Esophagus squamous epithelium (tissue), 5 donors: ENCODE measurements at places on chromosomes 11 and 22.

GRCh38 chr11:33545931-33546330 is 154.7 kb downstream of the C11orf91 start:
- no peak for DNase-seq

DNA sequence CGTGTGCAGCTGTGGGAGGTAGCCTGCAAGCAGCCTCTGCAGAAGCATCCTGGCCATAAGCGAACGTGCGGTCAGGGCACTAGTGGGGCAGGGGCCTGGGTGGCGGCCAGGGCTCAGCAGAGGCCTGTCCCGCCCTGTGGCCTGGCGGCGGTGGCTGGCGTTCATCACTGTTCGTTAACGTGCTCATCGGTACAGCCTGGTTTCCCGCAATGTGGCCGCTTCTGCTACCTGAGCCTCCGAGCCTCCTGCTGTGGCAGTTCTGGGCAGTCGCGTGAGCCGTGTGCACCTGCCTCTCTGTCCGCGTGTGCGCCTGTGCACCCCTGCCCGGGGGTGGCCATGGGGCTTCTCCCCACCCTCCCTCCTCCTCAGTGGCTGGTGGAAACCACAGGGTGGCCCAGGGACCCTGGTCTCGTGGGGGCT is 117.9 kb downstream of the KCNQ1OT1 start:
- no peak for DNase-seq

DNA sequence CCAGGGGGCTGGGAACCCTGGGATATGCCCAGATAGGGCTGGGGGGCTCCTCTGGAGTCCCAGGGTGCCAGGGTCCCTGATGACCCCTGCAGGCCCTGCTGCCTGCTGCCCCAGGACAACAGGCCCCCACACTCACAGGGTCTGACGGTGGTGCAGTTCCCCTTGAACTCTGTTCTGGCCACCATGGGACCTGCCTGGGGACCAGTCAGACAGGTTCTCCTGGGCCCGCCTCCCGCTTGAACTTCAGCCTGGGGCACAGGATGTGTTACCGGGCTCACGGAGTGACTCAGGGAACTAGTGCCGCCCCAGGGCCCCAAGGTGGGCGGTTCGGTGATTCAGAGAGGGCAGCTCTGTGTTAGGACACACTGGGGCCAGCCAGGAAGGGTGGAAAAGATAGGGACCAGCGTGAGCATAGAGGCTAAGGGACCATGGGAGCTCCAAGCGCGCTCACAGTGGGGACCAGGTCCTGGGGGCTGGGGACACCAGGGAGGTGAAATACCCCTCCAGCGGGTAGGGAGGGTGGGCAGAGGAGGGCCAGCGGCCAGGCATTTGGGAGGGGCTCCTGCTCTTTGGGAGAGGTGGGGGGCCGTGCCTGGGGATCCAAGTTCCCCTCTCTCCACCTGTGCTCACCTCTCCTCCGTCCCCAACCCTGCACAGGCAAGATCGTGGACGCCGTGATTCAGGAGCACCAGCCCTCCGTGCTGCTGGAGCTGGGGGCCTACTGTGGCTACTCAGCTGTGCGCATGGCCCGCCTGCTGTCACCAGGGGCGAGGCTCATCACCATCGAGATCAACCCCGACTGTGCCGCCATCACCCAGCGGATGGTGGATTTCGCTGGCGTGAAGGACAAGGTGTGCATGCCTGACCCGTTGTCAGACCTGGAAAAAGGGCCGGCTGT is 21.5 kb upstream of the TXNRD2 start:
- DNase-seq: no peak

- no peak for DNase-seq
These were observed 967.5 kb downstream of the NTM start for GRCh38 chr11:132337819-132338416.

DNA sequence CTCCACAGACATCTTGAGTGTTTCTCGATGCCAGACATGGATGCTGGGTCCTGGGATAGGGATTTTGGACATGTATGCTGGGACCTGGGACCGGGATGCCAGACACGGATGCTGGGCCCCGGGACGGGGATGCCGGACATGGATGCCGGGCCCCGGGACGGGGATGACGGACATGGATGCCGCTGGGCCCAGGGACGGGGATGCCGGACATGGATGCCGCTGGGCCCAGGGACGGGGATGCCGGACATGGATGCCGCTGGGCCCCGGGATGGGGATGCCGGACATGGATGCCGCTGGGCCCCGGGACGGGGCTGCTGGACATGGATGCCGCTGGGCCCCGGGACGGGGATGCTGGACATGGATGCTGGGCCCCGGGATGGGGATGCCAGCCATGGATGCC is 97.1 kb upstream of the NNMT start:
- DNase-seq: no peak

GRCh38 chr11:14635546-14635945 is 8.1 kb upstream of the PDE3B start:
- no peak for DNase-seq

GRCh38 chr11:133694701-133695100 is 150.6 kb downstream of the SPATA19 start:
- DNase-seq: no peak

DNA sequence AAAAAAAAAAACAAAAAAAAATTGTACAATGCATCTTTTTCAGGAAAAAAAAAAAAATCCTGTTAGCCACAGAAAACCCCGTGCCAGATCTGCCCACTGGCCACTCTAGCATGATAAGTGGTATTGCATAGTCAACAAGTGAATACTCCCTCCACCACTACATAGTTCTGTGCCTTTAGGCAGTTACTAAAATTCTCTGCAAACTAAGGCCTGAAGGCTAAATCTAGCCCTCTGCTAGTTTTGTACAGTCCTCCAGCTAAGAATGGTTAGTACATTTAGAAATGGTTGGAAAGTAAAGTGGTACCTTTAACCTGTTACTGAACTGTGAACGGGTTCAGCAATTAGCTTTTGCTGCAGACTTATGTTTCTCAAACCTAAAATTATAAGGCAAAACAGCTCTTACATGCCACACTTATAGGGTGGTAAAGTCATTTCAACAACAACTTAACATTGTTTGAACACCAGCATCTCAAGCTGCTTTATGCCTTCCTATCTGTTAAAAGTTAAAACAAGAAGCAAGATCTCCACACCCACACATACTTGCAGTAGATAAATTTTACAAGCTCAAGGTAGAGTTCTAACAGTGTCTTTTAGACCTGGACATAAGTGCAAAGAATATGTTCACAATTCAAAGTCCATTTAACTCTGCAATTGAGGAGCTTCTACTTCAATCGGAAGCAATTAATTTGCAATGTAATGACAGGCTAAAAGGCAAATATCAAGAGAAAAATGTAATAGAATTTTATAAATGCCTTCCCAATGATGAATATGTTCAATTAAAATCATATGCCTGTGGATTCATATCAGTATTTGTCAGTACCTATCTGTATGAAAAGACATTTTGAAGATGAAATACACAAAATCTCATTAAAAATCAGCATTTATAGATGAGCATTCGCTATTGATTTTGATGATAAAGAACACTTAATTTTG is 7.3 kb downstream of the C11orf71 start:
- no peak for DNase-seq

GRCh38 chr11:41954034-41954433 is 494.6 kb upstream of the LRRC4C start:
- no peak for DNase-seq

DNA sequence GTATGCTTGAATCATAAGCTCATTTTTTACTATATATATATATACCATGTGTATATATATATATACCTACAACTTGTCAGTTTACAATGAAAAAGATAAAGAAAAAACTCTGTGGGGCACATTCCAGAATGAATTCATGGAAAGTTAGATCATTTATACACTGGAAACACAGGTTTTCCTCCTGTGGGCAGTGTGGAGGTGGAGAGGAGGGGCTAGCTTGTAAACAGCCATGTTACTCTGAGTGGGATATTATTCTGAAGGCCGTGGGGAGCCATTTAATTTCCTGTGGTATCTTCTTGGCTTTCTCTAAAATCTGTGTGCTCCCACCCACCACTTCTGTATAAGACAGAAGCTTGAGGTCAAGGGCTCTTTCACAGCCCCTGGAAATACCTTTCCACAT is 273.4 kb upstream of the MTNR1B start:
- no peak for DNase-seq

DNA sequence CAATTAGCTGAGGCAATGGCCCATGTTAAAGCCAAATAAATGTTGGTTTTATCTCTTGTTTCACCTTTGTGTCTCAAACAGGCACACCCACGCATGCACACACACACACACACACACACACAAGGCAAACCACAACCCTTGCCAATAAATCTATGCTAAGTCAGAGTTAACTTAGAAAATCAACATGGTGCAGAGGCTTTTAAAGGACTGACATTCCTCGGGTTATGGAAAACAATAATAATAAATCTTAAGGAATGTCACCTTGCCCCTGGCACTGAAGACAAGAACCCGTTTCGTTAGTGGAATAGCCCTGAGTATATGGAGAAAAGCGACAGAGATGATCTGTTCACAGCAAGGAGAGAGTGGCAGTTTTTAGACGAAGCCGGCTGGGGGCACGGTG is 326.3 kb downstream of the NTM start:
- no peak for DNase-seq

- no peak for DNase-seq
These were observed 32.8 kb downstream of the ARHGAP20 start for GRCh38 chr11:110679323-110679975.

DNA sequence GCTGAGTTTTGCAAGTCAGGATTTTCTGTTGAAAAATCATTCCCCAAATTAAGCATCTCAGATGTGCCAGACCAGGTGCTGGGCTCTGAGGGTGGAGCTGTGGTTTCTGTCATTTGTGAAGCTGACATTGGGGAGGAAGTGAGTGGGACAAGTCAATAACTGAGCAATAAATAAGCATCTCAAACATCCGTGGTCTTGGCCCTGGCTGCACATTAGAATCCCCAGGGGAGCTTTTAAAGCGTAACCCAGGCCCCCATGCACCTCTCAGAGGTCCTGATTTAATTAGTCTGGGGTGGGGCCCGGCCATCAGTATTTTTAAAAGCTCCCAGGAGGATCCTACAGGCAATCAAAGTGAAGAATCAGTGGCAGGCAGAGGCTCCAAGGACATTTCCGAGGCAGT is 420.0 kb downstream of the MN1 start:
- no peak for DNase-seq

DNA sequence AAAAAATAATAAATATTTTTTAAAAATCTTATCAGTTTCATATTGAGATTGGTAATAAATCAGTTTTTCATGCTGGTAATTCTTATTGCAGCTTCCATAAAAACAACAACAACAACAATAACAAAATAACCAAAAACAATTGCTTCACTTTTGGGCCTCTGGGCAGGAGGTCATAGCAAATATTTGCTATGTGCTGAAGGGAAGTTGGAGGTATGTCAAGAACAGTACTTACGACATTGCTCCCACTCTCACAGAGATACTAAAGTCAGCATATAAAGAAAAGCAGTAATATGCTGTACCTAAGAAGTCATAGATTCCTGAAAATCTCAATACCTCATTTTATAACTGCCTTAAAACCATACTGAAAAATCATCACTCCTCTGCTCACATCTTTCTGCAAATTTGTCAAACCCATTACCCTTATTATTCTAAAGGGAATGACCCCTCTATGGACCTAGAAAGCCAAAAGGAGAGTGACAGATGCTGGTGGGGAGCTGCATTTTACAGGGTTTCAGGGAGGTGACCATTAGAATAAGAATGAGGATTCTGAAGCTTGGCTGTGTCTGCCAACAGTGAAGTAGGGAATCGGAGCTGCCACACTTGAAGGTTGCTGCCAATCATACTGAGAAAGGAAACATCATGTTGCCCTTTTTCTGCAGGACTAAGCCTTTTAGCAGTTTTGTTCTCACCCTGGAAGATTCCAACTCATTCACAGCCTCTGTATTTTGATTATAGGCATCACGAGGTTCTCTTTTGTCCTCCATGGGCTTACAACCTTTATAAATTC is 742.9 kb downstream of the LRRC4C start:
- no peak for DNase-seq

DNA sequence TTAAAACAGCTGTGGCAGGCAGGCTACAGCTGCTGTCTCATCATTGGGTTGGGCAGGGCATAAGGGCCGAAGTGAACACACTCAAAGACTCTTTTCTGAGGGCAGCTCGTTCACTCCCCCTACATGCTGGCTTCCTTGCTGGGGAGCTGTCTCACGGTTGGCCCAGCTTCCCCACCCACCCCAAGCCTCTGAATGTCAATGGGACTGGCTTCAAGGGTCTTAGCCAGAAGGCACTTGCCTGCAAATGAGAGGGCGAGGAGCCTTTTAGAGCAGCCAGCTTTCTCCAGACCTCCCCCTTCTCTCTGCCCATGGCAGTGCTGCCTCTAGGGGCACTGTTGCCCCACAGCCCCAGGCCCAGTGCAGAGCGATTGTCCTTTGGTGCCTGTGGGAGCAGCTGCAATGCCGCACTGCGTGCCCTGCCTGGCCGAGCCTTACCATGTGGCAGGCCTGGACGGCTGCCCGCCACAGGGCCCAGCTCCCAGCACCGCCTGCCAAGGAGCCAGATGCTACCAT is 94.7 kb upstream of the RASSF10 start:
- DNase-seq: no peak

GRCh38 chr11:69044111-69045013 is 4.4 kb upstream of the TPCN2 start:
- DNase-seq: no peak

DNA sequence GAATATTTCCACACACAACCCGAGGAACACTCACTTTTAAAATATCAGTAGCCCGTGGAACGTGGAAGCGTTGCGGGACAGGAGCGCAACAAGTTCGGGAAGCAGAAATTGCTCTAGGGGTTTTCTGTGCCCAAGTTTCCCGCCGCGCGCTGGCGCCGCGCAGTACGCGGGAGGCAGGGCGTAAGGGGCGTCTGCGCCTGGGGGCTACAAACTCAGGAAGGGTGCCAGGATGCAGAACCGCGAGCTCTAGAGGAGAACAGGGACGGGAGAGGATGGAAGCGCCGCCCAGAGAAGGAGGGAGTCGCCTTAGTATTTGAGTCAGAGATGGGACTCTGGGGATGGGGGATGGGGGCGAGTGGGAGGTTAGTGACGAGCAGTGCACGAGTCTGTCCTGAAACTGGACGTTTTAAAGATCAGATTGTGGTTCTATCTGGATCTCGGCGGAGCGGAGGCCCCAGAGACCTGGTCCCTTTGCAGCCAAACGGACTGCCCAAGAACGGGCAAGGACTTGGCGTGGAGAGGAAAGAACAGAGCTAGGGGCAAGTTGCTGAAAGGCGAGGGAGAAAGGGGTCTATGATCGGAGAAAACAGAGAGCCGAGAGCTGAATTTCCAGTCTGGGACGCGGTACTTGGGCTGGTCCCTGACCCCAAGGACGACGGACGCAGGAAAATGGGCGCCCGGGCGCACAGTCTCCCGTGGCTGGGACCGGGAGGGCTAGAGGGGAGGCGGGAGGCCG is 4.7 kb downstream of the BSX start:
- no peak for DNase-seq

DNA sequence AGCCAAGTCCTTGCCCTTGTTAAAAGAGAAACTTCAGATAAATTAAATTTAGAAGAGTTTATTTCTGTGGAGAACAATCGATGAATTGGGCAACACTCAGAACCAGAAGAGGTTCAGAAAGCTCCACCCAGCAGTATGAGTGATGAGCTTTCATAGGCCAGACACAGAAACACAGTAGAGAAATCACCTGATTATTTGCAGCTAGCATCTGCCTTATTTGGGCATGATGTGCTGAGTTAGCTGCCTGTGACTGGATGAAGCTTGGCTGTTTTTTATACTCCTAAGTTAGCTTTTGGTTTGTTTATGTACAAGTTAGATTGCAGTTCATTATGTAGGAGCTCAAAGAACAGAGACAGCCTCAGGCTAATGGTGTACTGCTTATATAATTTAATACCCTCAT is 269.5 kb upstream of the SESN3 start:
- DNase-seq: no peak

GRCh38 chr11:121132211-121132976 is 31.4 kb downstream of the TECTA start:
- DNase-seq: no peak

GRCh38 chr11:66045177-66045639 is 3.8 kb downstream of the GAL3ST3 start:
- no peak for DNase-seq
